ENCODE measurements at places on chromosomes 4 and X.

- DNase-seq = no peak
These were observed 2.8 kb downstream of the NKX6-1 start for GRCh38 chr4:84496331-84496705.

- DNase-seq = no peak
These were observed 727.9 kb downstream of the CCSER1 start for GRCh38 chr4:90855111-90855510.

DNA sequence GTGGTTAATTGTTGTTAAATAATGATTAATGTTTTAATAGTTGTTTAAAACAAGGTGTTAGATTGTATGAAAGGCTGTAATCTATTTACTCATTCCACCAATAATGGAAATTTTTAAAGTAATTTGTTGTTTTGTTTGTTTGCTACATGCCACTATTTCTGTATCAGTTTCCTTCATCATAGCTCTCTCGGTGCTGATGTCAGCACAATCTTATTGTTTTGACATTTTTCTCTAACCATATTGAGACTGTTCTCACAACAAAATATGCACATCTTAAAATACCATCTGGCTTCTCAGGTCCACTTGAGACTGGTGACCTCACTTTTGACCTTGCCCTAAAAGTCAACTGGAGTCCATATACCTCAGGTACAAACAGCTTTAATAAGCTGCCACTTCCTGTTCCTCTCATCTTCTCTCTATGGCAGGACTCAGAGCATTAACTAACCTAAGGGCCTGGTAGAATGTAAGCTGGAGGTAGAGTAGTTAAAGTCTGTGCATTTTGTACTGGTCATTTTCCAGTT, 1.0 kb upstream of the GUCY1B1 start:
- no peak for DNase-seq

DNA sequence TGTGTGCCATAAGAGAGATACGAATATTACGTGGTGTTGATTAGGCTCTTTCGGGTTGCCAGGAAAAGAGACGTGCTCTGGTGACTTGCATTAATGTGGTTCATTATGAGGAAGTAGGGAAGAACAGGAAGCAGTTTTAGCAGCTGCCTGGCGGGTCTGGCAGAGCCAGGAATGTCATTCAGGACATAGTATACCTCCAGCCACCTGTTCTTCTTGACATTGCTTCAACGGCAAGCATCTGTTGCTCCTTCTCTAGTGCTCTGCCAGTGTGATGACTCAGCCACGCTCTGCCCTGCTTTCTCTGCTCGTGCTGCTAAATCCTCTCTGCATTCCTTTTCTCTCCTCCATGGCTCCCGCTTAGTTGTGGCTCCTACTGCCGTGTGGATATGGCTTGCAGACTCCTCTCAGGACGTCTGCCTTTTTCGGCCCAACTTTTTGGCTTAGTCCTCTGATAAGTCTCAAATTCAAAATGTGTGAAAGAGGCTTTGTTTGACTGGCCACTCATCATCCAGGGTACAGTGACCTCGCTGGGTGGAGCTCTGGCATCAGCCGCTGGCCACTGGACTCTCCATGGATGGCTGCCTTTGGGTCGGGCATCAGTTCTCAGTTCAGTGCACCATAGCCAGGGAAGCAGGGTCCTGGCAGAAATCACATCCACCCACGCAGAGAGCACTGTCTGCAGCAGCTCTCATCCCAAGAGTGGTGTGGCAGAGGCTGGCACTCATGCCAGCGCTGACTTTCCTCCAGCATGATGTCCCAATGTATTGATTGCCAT, 89.3 kb upstream of the KLF3 start:
- no peak for DNase-seq

- no peak for DNase-seq
These were observed 14.9 kb downstream of the NRK start for GRCh38 chrX:105837232-105837631.

DNA sequence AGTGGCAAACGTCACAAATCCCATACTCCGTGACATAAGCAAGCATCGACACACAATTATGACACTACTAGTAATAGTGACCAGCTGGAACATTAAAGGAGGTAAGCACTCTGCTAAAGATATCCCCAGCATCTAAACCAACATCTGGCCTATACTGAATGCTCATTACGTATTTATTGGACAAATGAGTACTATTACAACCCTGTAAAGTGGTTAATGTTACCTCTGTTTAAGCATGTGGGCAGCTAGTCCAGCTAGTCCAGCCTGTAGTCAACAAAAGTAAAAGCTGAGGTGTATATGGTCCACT, 419 bp upstream of the RPGR start:
- no peak for DNase-seq

Measured in stimulated activated CD4-positive, alpha-beta T cell treated with anti-CD3 and anti-CD28 coated beads, Interleukin-12 subunit alpha, Interleukin-12 subunit beta, amount 100 ng/mL, for 4 hours (primary cell).